ENCODE measurements at places on chromosomes 11 and 22. TPM values are rescaled to one million over a fixed set of nuclear protein-coding genes. Genes with fewer than 3 reads are reported as not detected.

GRCh38 chr11:8288166-8288772 is 24.6 kb upstream of the LMO1 start:
- DNase-seq, result no peak

DNA sequence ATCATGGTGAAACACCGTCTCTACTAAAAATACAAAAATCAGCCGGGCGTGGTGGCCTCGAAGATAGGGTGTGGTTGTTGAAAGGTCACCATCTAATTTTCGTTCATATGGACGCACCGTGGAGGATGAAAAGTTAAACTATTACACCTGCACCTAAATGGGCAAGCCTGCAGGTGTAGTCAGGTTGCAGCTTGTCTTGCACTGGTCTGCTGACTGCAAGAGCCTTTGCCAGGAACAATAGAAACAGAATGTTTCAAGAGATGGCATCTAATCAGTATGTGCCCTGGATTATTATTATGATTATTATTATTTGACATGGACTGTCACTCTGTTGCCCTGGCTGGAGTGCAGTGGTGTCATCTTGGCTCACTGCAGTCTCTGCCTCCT is 908 bp downstream of the NADSYN1 start:
- DNase-seq, result no peak

DNA sequence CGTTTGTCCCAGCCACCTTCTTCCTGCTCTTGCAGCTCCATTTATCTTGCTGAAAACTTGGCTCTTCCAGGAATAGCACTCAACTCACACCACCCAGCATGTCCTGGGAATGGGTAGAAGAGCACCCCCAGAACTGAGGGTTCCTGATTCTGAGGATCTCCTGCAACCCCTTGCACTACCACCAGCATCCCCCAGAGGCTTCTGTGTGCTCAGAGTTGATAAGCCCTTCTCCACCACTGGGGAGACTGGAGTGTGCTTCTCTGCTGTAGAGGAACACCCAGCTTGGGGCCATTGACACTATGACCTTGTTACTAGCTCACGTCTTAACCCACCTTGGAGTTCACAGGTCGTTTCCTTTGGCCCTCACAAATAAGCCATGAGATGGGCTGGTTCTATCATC is 121.0 kb downstream of the GRIK4 start:
- no peak for DNase-seq

DNA sequence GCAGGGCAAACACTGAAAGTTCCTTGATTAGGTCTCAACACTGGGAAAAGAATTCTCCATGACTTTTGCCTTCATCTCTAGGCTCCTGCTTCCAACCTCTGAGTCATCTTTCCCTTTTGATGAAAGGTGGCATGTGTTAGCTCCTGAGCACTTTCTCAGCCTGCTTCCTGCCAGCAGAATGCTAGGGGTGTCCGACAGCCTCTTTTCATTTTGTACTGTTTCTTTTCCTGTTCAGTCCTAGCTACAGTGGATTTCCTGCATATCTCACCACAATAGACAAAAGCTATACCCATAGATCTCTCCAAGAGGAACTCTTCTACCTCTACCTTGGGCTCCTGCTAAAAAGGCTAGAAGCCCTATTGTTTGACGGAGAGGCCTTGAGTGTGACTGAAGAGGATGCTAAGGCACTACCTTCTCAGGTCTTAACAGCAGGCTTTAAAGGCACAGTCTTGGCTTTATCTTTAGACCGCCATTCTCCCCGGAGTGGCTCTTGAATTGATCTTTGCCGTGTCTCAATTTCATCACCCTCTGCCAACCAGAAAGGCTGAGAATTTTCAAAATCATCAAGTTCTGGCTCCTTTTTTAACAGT is 145.5 kb downstream of the RBFOX2 start:
- DNase-seq, result peak; percentile 35

DNA sequence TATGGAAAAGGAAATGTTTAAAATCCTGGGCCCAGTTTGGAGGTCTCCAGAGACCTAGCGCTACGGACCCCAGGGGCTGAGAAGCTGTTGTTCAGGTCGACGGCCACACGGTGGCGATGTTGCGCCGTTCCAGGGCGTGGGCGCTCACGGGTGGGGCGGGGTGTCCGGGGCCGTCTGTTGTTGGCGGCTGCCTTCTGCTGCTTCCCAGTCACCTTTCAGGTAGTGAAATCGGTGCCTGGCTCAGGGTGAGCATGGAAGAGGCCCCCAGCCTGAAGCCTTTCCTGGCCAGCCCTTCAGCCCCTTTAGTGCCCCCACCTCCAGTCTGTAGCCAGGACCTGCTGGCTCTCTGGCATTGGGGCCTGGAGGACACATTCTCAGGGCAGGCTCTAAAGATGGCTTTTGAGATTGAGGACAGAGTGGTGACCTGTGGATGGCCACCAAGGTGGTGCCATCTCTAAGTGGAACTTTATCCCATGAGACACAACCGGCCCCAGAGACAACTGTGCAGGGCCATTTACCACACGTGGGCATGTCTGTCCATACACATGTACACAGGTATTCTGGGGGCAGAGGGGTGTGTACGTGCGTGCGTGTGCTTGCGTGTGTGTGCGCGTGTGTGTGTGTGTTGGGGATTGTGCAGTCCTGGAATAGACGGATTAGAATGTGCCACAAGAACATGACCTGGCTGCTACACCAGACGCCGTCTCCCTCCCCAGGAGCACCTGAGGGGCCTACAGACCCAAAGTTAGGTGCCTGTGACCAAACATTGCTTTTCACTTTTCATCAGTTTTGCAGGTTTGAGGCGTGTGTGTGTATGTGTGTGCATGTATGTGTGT is 53.8 kb downstream of the ST14 start:
- DNase-seq, result no peak

PLEKHB1 gene
- total RNA-seq, result 0.47 TPM

OR5B12 gene
- not detected for total RNA-seq

LRRC74B gene
- total RNA-seq, result not detected

BDNF gene
- total RNA-seq, result 61.8 TPM

CHRNA10 gene
- 0.67 TPM for total RNA-seq

All from HFFc6 (cell line).